Omental fat pad (tissue), 4 donors: ENCODE measurements at places on chromosomes 4 and X.

GRCh38 chr4:53174823-53175222, 191.0 kb downstream of the SCFD2 start:
- DNase-seq = no peak

- no peak for DNase-seq
Observed at GRCh38 chr4:123972031-123972430, 575.4 kb downstream of the SPRY1 start.

- no peak for DNase-seq
Observed at GRCh38 chrX:45935408-45935807, 609.8 kb downstream of the ZNF674 start.

GRCh38 chrX:45758738-45759397, 558.2 kb upstream of the DIPK2B start:
- no peak for DNase-seq

DNA sequence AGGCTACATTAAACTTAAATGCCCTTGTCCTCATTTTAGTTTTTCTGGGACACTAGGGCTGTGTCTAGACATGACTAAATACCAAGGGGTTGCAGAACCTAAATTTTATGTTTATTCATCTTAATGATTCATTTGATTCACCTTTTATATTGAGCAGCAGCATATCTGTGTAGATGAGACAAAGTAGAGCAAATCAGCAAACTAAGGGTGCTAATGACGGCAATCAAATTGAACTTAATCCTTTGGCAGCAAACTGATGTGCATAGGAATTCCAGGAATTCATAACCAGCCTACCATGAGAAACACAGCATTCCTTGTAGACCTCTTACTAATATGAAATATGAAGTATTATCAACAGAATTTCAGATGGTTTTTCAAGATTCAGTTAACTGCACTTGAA, 25.1 kb downstream of the EPHA5 start:
- DNase-seq = no peak

DNA sequence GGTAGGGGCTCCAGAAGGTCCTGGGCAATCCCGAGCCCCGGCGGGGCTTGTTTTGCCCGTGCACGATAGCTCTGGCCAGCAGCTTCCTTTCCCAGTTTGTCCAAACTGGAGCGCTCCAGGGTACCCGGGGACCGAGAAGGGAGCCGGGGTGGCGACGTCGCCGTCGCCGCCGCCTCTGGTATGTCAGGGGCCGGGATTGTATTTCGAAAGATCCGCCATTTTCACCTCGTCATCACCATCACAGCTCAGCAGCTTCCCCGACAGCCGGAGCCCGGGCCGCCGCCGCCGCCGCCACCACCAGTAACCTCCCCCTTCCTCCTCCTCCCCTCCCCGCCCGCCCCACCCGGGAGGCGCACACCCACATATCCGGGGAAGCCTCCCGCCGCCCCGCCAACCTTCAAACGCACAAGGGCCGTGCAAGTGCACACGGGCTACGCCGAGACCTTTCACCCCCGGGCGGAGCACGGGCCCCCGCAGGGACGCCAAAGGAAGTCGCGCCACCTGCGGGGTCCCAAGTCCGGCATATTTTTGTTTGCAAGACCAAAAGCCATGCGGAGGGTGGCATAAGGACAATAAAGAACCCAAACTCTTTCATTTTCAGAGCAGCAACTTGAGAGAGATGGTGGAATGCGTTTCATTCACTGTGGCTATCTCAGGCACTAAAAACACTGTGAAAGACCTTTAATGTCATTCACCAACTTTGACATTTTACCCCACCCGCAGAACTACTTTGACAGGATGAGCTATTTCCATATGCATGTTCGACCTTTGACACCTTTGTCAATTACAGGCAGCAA, at the start of gene LIN54:
LIN54 (minus strand) TSS at position 302 of the 797 bp plus-strand sequence. CDS start 25,979 bp downstream, outside the sequence.
- DNase-seq = peak; percentile 48

GRCh38 chr4:123315617-123316016, 81.0 kb upstream of the SPRY1 start:
- no peak for DNase-seq

DNA sequence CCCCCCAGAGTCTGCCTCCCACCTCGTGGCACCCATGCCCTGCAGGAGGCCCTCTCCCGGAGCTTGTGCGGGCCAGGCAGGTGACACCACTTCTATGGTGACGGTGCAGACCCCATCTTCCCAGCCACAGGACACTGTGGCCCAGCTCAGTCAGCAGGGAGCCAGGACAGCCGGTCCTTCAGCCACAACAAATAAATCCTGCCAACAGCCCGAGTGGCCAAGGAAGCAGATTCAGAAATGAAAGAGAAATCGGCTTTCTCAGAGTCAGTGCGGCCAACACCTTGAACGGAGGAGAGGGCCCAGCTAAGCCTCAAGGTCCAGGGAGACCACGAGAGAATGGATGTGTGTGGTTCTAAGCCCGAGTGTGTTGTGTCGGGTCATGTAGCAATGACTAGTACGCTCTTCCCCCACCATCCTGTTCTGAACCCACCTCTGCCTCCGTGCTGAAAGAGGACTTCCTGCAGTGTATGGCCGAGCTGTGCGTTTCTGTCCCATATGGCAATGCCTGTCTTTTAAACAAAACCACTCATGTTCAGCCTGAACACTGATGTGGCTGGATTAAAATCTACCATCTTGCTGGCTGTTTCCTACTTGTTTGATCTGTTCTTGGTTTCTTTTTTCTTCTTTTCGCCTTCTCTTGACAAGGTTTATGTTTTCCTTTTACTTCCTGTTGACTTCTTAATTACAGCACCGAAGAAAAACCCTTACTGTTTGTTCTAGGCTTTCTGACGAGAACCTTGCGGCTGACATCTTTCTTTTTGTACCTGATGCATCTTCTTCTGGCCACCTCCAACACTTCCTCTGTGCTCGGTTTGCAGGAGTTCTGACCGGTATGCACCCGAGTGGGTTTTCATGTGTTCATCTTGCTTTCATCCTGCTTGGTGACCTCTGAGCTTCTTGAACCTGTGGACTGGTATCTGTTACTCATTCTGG, 53.1 kb downstream of the GAK start:
- no peak for DNase-seq

GRCh38 chrX:134013092-134013497, 27.7 kb upstream of the GPC3 start:
- no peak for DNase-seq

DNA sequence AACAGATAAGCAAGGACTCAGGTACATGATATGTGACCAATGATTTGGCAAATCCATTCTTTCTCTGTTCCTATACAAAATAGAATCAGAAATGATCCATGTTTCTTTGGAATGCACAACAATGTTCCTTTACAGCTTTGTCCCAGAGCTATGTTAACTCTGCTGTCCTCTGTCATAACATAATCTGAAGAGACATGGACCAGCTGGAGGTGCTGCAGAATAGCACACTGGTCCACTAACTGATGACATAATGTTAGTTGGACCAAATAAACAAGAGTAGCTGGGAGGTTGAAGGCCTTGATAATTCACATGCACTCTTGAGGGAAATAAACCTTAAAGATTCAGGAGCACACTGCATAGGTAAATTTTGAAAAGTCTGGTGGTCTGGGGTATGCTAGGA, 23.0 kb upstream of the DHX15 start:
- DNase-seq = no peak

DNA sequence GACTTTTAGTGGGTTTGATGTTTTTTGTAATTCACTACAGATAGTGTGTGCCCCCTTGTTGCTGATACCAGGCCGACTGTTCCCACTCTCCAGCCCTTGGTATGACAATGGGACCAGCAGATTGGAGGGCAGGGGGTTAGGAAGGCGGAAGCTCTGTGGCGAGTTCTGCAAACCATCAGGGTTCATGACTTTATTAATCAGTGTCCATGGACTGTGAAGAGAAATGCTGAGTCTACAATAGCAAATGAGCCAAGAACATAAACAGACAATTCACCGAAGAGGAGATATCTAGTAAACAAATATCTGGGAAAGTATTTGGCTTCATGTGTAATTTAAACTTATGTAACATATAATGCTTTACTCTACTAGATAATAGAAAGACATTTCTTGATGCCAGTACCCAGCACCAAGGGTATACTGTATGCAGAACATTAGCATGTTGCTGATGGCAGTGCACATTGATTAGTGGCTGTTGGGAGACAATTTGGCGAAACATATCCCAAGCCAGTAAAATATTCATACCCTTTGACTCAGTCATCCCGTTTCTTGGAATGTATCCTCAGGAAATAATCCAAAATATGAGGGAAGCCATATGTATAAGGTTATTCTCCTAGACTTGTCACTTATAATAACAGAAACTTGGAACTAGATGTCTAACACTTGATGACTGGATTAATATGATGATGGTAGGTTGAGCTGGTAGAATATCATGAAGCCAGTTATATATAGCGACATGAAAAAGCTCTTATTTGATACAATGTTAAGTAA, 169.4 kb downstream of the PTTG2 start:
- no peak for DNase-seq

- no peak for DNase-seq
Observed at GRCh38 chr4:188206783-188207182, 67.5 kb downstream of the TRIML1 start.

GRCh38 chr4:85591406-85592098, 116.6 kb downstream of the ARHGAP24 start:
- DNase-seq = no peak

DNA sequence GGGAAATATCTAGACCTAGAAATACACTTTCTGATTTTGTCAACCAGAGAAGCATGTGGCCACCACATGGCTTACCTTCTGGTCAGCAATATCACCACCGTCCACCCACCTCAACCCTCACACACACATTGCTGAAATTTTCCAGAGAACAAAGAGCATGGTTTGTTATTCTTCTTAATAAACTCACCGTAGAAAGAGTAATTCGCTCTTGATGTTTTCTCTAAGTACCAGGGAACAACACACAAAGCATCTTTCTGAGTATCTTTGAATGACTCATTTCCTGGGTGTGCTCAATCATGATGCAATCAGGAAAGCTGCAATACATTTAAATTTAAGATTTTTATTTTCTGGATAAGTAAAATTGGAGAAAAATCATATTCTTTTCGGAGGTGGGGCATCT, 24.7 kb upstream of the LRAT start:
- no peak for DNase-seq

- DNase-seq = no peak
Observed at GRCh38 chrX:50615570-50616158, 145.0 kb upstream of the DGKK start.

GRCh38 chr4:67465032-67465762, 80.1 kb downstream of the CENPC start:
- DNase-seq = no peak

- DNase-seq = no peak
Observed at GRCh38 chr4:183164963-183165362, 65.9 kb downstream of the WWC2 start.

GRCh38 chr4:36288731-36289426, 7.5 kb downstream of the DTHD1 start:
- no peak for DNase-seq

- no peak for DNase-seq
Observed at GRCh38 chr4:2861631-2862436, 18.2 kb downstream of the ADD1 start.

DNA sequence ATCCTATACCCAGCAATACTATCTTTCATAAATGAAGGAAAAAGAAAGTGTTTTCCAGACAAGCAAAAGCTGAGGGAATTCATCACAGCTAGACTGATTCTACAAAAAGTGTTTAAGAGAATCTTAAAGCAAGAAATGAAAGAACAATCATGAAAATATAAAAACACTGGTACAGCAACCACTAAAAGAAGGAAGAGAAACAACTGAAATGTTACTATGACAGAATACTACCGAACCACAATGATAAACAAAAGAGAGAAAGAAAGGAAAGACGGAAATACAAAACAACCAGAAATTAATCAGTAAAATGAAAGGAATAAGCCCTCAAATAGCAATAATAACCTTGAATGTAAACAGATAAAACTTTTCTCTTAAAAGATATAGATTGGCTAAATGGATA, 110.8 kb upstream of the AFF2 start:
- no peak for DNase-seq

- DNase-seq = no peak
Observed at GRCh38 chrX:47576021-47576898, 6.0 kb upstream of the TIMP1 start.

DNA sequence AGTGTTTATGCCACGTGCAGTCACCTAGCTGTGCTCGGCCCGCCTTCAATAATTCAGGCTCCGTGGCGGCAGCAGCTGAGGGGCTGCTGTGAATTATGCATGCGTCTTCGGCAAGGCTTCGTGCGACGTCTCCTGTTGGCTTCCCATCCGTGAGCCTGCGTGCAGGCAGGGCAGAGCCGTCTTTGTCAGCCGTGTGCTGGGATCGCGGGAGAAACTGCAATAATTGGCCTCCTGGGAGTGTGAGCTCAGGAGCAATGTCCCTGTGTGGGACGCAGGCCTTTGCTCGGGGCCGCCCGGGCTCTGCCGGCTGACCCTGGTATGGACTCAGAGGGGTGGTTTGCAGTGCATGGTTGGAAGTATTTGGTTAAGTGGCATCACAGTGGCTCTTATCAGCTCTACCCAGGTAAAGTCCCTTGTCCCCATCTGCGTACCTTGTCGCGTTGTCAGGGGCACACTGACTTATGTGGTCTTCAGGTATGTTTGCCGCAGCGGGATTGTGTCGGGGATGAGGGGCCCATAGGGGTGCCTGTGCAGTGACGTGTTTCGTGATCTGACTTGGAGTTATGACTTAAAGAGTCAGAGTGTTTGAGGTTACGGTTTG, 34.5 kb upstream of the HGFAC start:
- no peak for DNase-seq

DNA sequence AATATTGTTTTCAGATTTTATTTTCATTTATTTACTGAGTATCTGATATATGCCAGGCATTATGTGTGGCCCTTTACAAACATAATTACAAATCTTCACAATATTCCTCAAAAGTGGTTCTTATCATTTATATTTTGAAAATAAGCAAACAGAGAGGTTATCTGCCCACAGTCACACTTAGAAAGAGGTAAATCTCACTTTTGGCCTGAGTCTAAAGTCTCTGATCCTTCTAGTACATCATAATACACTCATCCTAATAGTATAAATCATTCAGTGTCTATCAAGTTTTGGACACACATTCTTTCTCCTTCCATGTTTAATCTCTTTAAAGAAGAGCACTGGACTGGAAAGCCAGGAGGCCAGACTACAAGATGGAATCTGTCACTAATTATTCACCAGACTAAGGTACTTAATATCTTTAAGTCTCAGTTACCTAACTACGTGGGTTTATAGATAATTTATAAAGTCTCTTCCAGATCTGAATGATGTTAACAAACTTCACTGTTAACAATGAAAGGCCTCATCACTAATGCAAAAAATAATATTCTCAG, 281.3 kb downstream of the PPP3CA start:
- no peak for DNase-seq

DNA sequence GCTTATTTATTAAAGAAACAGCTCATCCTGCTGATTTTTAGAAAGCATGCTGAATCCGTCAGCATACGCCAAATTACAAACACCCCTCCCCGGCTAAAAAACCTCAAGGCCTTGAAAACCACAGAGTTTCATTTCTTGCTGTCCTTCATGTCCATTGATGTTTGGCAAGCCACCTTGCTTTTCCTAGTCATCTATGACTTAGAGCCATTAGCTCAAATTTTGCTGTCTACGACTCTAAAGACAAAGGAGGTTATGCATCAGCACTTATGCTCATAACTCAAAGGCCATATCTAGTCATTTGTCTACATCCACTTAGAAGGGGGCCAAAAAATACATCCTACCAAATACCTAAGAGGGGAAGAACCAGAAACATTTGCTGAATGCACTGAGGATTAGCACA, 925.1 kb downstream of the PCDH7 start:
- no peak for DNase-seq
